Omental fat pad (tissue), 4 donors: ENCODE measurements at places on chromosomes 1 and 21.

- no peak for DNase-seq
Observed at GRCh38 chr1:15937706-15938168, 38.2 kb downstream of the ZBTB17 start.

GRCh38 chr21:14673649-14674048 lies 127.5 kb upstream of the SAMSN1 start:
- DNase-seq = no peak

DNA sequence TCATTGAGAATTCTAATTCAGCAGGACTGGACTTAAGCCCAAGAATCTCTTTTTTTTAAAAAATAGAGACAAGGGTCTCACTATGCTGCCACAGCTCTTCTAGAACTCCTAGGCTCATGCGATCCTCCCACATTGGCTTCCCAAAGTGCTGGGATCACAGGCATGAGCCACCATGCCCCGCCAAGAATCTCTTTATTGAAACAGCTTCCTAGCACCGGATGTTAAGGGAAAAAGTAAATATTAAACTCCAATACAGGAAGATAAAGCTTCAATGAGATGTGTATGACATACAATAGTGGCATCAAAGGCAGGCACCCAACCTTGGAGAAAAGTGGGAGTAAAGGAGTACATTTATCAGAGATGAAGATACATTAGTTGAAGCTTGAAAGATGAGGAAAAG lies 25.5 kb downstream of the PUM1 start:
- DNase-seq = no peak

DNA sequence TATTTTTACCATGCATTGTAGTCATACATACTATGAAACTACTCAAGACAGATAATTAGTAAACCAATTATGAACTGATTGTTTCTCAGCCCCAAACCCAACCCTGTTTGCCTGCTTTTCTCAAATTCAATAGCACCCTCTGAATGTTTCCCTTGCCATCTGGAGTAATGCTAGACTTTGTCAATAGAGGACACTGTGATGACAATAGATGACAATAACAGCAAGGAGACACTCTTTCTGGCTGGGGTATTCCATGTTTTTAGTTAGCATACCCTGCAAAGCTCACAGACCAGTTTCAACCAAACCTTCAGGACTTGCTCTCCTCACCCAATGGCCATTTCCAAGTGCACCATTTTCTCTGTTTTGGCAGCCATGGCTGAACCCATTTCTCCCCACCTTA lies 108.5 kb upstream of the LRRC7 start:
- DNase-seq = no peak

DNA sequence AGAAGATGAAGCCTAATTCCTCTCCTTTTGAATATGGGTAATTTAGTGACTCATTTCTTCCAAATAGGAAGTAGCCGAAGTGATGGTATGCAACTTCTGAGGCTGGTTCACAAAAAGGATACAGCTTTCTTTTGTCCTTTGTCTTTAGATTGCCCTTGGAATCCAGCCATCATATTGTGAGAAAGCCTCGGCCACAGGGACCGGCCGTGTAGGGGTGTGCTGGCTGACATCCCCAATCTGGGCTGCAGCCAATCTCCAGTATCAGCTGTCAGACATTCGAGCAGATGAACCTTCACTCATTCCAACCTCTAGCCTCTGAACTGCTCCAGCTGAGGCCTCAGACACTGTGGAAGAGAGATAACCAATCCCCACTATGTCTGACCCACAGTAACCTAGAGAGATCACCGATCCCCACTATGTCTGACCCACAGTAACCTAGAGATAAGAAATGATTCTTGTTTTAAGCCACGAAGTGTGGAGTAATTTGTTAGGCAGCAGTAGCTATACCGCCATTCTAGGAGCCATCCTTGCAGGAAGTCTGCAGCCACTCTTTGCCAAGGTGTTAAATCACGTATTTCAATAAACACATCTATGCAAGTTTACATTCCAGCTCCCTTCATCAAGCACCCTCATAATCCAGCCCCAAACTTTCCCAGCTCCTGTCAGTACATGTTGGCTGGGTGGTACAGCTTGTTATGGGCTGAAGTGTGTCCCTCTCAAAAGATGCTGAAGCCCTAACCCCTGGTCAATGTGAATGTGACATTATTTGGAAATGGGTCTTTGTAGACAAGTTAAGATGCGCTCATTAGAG lies 2.9 kb upstream of the DIP2A start:
- DNase-seq = no peak

DNA sequence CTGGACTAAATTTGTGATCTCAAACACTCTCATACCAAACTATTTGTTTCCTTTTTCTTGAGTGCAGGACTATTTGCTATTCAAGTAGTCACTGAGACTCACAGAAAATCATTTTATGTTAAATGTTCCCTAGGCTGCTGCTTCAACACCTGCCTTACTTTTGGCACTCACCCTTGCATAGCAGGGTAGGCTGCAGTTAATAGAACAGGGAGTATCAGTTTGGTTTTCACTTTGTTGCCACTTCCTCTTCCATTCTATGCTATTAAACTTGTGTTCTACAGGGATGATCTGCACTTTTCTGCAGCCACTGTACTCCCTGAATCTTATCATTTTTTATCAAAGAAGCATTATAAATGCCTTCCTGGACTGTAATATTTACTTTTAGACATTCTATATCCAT lies 148.7 kb upstream of the PRMT6 start:
- DNase-seq = no peak

- DNase-seq = no peak
Observed at GRCh38 chr1:201365251-201365650, 12.2 kb downstream of the TNNT2 start.

DNA sequence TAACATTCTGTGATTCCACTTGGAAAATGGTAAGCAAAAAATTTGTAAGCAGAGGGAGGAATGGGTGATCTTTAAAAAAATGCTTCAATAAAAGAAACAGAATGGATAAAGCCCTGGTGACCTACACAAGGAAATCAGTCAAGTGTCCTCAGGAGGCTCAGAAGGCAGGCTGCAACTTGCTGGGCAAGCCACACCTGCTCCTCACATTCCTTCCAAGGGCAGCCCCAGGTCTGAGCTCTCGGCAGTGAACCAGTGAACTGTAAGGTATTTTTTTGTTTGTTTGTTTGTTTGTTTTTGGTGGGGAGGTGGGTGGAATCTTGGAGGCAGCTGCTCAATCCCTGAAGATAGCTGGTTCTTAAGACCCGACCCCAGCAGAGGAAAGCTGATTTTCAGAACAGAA lies 4.4 kb downstream of the TACSTD2 start:
- no peak for DNase-seq

GRCh38 chr21:36122977-36123376 lies 11.9 kb upstream of the CBR3 start:
- no peak for DNase-seq
